ENCODE measurements at places on chromosomes 3 and 15.

DNA sequence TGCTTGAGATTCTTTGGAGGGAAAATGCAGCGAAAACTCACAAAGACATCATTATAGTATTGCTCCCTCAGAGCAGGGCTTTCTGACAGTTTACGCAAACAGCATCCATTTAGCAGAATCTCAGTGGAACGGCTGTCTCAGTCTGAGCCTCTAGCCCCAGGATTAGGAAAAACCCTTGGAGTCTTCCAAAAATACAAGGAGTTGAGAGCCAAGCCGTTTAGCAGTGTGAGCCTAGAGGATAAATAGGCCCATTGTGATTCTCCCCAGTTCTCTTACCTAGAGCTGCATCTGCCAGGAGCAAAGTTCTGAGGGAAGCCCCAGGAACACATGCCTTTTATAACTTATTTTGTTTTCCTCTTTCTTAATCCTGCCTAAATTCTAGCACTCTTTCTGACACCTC is 359.6 kb downstream of the NTRK3 start:
- no peak for DNase-seq

DNA sequence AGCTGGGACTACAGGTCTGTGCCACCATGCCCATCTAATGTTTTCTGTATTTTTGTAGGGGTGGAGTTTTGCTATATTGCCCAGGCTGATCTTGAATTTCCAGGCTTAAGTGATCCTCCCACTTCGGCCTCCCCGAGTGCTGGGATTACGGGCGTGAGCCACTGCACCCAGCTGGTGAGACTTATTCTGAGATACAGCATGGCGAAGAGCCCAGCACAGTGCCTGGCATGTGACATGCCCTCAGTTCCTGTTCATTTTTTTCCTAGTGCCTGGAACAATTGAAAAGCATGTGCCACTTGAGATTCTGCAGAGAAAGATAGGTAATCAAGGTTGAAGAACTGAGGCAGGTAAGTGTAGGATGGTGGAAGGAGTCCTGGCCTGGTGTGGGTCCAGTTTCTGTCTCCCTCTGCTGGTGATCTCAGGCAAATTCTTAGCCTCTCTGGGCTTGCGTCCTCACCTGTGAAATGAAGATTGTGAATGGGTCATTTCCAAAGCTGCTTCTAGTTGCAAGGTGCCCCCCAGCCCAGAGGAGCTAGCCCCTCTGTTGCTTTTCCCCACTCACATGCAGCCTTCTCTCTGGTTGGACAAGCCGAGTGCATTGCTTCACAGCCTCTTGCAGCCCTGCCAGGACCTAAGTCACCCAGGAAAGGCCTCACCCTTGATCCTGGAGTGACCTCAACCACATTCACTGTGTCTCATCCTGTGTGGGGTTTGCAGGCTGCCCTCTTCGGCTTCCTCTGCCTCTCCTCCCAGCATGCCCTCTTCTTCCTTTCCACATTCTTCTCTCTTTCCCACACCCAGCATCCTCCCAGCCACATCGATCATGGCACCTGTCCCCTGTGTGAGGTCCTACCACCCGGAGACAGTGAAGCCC is 4.3 kb upstream of the RHCG start:
- DNase-seq, result peak; percentile 15

DNA sequence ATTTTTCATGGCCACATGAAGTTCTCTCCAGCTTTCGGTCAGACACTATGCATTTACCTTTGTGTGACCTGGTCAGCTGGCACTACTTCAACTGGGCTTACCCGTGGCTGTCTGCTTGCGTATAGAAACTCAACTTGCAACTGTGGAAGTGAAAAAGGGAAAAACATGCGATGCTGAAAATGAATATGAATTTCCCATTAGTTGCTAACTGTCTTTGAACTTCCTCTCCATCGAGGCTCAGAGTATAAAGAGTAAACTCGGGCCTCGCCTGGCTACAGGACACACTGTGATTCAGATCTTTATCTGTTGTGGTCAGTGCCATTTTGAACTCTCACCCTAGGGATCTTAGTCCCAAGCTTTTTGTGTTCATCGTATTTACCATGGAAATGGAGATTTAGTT is 26.8 kb downstream of the NFKBIZ start:
- DNase-seq, result no peak

- no peak for DNase-seq
Observed at GRCh38 chr3:118412503-118412902, 622.1 kb downstream of the IGSF11 start.
